NK-92 treated with Interleukin-12 subunit alpha and Interleukin-12 subunit beta, amount 100 ng/mL, for 24 hours (cell line): ENCODE measurements at places on chromosomes 2 and 18.
A peak's percentile ranks its signal among the peaks of the same experiment; 100 is the strongest.

DNA sequence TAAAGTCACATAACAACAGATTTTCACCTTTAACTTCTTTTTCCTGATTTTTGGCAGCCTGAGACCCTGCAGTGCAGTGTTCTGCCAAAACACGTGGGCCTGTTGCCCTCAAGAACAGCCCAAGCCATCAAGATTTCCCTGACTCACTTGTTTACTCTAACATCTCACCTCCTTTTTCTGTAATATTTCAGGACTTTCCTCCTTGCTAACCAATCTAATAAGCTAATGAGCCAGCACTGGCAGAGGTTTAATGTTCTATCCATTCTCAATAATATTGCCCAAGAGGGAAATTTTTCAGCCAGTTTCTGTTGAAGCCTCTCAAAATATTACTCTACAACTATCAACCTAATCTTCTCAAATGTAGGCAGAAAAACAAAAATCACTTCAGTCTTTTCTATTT is 635.2 kb downstream of the DPP10 start:
- no peak for DNase-seq

DNA sequence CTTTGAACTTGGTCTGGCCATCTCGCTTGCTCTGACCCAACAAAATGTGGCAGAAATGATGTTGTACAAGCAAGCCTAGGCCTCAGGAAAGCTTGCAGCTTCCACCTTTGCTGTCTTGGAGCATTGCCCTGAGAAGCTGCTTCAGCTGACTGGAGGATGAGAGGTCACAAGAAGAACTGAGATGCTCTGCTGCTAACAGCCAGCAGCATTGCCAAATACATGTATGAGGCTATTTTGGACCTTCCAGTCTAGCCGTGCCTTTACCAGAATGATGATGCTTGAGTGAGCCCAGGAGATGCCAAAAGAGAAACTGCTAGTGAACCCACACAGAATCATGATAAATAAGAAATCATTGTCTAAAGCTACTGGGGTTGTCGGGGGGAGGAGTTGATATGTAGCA is 13.2 kb upstream of the ITGAV start:
- no peak for DNase-seq

GRCh38 chr2:219513787-219514186 is 495 bp upstream of the ASIC4 start:
- no peak for DNase-seq

DNA sequence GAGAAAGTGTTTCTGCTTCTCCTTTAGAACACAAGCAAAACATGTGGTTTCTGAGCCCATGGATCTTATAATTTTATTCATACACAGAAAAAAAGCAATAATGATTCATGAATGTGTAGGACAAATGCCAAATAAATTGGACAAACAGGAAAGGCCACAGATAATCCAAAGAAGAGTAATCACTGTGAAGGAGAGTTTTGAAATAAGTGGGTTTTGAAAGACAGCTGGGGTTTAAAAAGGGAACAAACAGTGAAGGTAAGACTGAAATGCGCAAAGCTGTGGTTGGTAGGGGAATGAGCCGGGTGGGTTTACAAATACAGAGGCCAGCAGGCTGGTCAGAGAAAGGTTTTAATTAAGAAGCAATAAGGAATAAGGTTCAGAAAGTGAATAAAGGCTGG is 50.0 kb upstream of the MBOAT2 start:
- no peak for DNase-seq

- DNase-seq: peak; percentile 59
Measured at GRCh38 chr2:42827647-42828486, 35.5 kb upstream of the HAAO start.

- no peak for DNase-seq
Measured at GRCh38 chr2:166944909-166945308, 56.6 kb downstream of the XIRP2 start.

- DNase-seq: no peak
Measured at GRCh38 chr2:238069021-238069709, 8.4 kb downstream of the SCLY start.

DNA sequence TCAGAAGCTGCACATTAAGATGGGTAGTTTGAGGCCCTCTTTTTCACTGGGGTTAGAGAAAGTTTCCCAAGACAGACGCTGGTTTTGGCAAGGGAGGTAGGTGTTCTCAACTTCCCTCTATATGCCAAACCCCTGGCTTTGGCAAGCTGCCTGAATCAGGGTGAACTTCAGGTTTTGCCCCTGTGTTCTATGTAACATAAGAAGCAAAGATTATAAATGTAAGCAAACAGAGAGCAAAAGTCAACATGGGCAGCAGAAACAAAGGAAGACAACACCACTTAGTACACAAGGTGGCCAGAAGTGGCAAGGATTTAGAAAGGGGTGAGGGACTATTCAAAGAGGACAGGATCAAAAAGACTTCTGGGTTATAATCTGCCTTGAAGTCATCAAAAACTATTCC is 70.5 kb upstream of the TFCP2L1 start:
- DNase-seq: no peak

DNA sequence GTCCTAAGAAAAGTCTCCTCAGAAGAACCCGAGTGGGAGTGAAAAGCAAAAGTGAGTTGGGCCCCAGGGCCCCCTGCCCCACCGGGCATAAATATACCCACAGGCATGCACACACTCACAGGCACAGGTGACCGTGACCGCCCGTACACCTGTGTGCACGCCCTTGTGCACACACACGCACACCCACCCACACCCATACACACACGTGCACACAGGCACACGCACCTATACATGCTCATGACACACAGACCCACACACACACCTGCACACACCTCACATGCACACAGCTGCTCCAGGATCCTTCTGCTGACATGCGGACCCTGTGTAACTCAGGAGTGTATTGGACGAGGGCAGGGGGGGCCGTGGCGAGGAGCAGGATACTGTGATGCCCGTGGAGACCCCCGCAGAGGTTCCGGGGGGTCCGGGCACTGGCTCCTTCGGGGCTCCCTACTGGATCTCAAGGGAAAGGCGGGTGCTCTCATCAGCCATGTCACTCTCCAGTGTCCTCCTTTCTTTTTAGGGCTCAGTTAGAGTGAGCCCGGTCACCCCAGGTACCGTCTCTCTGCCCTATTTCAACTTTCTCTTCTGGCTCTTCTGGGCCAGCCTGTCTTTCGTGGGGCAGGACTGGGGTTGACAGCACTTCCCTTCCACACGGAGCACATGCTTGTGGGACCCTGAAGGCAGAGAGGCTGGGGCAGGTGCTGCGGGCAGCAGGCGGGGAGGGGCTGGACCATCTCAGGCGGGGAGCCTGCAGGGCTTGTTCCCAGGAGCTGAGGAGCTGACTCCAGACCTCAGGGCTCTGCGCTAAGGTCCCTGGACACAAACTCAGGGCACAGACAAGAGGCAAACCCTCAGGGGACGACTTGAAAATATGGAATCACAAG is 48.5 kb downstream of the TPO start:
- DNase-seq: no peak

DNA sequence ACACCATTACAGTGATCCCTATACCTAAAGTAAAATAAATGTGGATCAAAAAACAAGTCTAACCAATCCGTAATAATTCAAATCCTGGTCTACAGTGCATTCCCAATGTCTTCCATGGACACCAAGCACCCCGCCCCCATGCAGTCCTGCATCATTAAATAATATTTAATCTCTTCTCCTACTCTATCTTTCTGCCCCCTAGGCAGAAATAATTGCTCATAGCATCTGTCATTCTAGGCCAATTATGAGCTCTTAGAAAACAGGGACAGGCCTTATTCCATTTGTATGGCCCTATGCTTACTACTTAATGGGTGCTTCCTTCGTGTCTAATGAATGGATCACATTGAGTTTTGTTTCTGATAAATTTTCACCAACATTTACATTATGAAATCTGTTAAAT is 66.4 kb downstream of the PAX3 start:
- DNase-seq: no peak

GRCh38 chr2:110854355-110855081 is 122.1 kb downstream of the ACOXL start:
- DNase-seq: no peak

DNA sequence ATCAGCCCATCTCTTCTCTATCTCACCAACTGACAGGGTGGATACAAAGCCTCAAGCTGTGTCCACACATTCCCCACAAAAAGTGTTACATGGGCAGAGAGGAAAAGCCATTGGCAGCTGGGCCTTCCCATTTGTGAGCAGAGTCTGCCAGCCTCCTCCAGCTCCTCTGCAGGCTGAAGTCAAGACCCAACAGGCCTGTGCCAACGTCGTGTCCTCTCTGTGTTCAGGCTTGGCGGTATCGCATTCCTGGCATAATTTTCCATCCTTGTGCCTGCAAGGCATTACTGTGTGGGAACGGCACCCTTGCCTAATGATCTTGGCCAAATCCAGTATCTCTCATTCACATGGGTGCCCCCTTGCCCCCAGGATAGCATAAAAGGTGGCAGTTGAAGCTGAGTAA is 41.5 kb upstream of the APCDD1 start:
- no peak for DNase-seq
